ENCODE measurements at places on chromosomes 3 and 15. TPM values are rescaled to one million over a fixed set of nuclear protein-coding genes. Genes with fewer than 3 reads are reported as not detected.
A peak's percentile ranks its signal among the peaks of the same experiment; 100 is the strongest.

Gene CCR3
- not detected for total RNA-seq

Gene C3orf85
- total RNA-seq = not detected

Gene LYZL4
- not detected for total RNA-seq

Gene TRPM1
- not detected for total RNA-seq

Gene GOLGA8M
- total RNA-seq = not detected

Gene WNT7A
- total RNA-seq = not detected

Gene CXCR6
- not detected for total RNA-seq

GRCh38 chr3:150303768-150304167 lies 104.3 kb upstream of the TSC22D2 start:
- peak; percentile 3 for DNase-seq

DNA sequence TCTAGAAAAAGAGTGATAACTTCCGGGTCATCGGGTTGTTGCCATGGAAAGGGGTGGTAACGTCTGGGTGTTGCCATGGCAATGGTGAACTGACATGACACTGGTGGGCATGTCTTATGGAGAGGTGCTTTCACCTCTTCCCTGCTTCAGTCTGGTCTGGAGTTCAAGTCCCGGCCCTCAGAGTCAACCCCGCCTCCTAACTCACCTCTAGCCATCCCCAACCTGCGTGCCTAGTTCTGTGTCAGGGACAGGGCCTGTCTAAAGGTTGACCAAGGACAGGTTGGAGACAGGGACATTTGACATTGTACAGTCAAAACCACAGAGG lies 96.0 kb downstream of the LSM3 start:
- peak; percentile 28 for DNase-seq

DNA sequence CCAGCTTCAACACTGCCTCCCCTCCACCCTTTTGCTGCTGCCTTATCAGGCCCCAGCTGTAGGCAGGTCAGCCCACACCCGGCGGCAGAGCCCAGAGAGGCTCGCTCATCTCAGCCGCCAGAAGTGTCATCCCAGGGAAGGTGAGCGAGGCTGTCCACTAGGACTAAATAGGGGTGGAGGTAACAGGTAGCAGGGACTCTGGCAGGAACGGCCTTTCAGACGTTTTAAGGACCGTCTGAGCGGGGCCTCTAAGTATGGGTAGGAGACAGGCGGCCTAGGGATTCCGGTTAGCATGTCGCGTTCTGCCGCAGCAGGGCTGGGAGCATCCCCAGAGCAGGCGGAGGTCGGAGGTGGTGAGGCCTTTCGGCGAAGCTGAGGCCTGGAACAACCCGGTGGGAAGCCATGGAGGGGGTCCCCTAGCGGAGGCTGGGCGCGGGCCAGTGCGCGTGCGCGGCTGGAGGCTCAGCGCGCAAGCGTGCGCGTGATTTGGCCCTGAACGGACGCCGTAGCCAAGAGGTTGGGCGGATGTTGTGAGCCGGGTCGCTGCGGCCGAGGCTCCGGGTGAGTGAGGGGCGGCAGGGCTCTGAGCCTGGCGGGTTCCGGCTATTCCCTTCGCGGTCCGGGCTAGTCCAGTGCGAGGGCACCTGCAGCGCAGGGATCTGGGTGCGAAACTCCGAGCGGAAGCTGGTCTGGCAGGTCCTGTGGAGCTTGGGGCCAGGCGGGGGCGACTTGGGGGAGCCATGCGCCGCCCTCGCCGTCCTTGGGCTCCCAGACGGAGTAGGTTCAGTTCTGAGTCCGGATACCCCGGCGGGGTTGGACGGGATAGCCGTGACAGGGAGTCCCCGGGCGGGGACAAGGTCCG lies at the start of the genes MST1 and RNF123:
MST1 (minus strand) TSS at position 429 of the 862 bp plus-strand sequence. CDS start 783 bp downstream, outside the sequence.
RNF123 (plus strand) TSS at position 512 of the 862 bp plus-strand sequence. CDS start 1,609 bp downstream, outside the sequence.
- DNase-seq = peak; percentile 95

DNA sequence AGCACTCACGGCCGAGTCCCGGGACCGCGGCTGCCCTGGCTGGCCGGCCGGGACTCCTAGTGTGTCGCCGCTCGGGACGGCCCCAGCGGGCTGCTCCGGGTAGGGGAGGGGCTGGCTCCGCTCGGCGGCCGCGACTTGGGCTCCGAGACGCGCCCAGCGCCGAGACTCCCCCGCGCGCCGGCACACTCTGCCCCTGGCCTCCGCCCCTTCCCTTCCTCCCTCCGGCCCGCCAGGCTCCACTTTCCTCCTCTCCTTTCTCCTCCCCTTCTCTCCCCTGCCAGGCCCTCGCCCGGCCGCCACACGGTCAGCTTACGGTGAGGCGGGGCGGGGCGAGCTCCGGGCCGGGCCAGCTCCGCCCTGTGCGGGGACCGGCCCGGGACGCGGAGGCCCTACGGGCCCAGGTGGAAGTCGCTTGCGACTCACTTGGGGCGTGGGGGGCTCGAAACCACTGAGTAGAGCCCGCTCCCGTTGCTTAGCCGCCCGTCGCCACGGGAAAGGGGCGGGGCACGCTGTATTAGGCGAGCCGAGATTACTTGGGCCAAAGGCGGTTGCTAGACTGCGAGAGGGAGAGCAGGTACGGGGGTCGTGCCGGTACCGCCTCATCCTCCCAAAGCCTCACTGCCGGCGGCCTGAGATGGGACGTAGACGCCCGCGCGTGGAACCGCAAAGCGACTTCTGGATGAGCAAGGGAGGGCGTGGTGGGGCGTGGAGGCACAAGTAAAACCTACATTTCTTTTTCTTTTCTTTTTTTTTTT lies at the start of gene ITGB5:
ITGB5 (minus strand) TSS at position 189 of the 755 bp plus-strand sequence. CDS start 365 bp downstream, outside the sequence.
- no peak for DNase-seq

GRCh38 chr3:15535732-15536131 lies 14.2 kb upstream of the COLQ start:
- no peak for DNase-seq

- no peak for DNase-seq
Measured at GRCh38 chr15:68173119-68173518, 32.0 kb downstream of the CALML4 start.

- DNase-seq = peak; percentile 81
Measured at GRCh38 chr3:112519424-112520001, 20.2 kb upstream of the BTLA start.

- no peak for DNase-seq
Measured at GRCh38 chr3:140453750-140454149, 224.1 kb upstream of the TRIM42 start.

DNA sequence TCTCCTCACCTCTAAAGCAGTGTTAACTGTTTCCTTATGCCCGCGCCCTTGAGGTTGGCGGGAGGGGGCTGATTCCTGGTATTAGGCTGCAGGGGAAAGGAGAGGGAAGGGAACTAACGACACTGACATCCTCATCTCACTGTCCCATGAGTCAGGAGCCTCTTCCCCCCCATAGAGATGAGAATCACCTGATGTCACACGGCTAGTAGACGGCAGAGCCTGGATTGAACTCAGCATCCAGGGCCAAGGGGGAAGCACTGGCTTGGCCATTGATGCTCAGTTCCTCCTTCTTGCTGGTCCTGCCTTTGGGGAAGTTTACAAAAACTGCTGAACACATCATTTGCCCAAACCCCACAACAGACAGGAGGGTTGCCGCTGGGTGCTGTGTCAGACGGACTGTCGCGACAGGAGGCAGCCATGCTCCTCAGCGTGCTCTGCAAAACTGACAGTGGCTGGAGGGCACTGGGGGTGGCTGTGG lies 38.5 kb downstream of the IDH2 start:
- no peak for DNase-seq

DNA sequence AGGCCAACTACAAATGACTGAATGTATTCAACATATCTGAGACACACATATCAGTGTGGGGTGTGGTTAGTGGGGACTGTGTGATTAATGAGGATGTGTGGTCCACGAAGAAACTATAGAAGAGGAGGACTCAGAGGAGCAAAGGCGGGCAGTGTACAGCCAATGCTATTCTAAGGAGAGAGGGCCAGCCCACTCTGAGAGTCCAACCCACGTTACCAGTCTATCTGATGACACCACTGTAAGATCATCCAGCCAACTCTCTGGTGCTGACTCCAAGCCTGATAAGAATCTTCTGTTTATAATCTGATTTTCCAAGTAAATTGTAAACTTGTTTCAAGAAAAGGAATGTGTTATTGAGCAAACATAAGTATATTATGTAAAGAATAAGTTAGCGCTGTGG lies 47.2 kb downstream of the MCF2L2 start:
- DNase-seq = no peak

GRCh38 chr15:67091980-67092677 lies 26.7 kb downstream of the SMAD3 start:
- DNase-seq = no peak

DNA sequence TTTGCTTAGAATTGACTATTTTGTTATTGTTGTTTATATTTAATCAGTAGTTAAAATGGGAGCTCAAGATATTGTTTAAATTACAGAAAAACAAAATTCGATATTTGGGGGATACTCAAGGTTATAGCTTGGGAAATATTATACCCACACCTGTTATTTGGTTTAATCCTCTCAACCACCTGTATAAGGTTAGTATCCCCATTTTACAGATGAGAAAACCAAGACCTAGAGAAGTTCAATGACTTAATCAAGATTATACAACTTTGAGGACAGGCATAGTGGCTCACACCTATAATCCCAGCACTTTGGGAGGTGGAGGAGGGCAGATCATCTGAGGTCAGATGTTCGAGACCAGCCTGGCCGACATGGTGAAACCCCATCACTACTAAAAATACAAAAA lies 39.8 kb upstream of the CA12 start:
- DNase-seq = no peak

DNA sequence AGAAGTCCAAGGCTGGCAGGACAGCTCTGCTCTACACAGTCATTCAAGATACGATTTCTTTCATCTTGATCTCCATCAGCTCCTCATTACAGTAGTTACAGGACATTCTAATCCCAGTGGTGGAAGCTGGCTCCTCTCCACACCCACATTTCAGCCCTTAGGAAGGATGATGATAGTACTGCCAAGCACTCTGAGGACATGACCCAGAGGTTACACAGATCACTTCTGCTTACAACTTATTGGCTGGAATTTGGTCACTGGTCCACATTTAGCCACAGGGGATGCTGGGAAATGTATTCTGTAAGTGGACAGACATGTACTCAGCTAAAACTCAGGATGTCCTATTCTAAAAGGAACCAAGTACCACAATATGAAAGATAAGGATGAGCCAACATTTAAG lies 77.1 kb downstream of the IQCH start:
- no peak for DNase-seq

DNA sequence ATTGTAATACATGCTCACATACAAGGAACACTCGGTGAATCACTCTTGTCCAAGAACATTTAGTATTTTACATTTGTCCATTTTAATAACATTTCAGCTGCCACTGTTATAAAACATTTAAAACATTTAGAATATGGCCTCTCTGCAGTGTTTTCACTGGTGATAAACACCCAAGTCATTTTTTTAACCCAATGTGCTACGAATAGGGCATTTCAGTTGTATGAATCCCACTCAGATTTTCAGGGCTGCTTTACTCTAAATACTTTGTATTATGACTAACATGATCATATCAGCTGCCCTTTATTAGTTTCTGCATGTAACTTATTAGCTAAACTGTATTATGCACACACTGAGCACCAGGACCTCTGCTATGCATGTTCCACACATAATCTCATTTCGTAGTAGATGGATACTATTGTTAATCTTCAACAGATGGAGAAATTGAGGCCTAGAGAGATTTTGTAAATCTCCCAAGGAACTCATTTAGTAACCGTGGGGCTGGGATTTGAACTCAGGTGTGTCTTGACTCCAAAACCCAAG lies 148.6 kb upstream of the CDIN1 start:
- DNase-seq = no peak

DNA sequence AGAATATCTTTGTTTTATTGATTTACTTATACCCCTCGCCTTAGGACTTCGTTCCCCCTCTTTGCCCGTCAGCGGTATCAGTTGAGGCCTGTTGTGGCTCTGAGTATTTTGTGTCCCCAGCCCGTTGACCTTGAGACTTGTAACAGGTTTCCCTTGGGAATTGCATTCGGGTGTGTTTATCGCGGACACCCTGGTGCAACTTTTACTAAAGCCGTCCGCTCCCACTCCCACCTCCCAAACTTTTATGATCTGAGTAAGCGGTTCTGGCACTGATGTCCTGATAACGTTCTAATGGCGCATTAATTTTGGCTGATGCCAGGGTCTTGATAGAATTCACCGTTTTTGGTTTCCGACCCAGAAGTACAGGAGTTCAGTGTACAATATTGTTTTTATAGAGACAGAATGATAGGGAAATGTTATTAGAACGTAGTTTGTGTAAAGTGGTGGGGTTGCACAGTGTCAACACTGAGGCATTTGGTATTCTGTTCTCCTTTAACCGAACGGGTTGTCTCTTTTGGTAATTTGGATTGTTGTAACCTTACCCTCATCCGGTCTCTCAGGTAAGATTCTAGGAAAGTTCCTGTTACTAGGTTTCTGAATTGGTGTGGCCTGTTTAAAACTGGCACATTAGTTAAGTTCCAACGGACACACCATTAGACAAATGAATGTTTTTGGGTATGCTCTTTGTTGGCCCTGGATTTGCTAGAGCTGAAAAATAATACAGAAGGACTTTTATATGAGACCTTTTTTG lies 47.8 kb downstream of the OIP5 start:
- DNase-seq = peak; percentile 54

DNA sequence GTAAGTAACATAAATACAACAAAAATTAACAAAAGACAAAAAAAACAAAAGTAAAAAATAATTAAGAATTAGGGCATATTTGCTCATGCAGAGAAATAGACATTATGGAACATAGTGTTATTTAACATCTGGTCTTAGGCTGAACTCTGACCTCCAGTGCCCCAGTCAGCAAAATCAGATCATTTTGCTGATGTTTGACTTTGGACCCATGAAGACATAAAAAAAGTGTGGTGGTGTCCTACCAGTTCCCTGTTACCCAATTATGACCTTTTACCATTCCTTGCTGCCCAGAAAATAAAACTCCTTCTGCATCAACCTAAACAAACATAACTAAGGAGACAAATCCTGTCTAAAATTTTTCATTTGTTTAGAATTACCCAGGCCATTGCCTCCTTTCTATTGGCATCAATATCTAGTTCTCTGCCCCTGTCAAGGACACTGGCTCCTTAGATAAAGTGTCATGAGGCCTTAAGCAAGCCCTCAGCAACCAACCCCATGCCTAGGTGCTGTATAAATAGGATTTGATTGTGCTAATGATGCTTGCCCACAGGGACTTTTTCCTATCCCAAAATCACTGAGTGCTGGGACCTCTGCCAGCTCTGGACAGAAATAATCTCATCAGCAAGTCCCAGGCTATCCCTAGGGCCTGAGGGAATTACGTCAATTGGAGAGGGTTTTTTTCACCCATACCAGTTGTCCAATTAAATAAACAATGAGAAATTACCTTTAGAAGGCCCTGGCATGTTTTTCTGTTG lies 334.5 kb upstream of the UMPS start:
- DNase-seq = no peak

- no peak for DNase-seq
Measured at GRCh38 chr15:97547381-97547780, 413.1 kb upstream of the ARRDC4 start.

- DNase-seq = no peak
Measured at GRCh38 chr3:157067114-157067513, 92.8 kb downstream of the CCNL1 start.

All from OCI-LY7 (cell line).